ENCODE measurements at places on chromosomes 5 and 9.

DNA sequence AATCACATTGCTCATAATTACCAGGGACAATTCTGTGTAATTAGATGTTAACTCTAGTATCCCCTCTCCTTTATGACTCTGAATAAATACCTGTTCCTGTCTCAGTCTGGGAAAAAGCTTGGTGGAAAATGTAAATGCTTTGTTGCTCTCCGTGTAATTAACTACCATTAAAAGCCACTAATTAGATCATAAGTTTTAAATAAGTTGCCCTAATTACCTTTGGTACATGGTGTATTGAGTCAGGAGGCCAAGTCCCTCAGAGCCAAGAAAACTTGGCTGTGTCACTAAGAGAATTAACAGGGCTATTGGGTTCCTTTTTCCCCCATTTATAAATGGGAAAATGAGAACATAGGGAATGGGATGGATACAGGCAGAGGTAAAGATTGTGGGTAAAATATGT is 617.6 kb downstream of the TLR4 start:
- no peaks in the 10 kb centered on the region for H3K27me3 ChIP-seq
- no peak for DNase-seq
- H3K27ac ChIP-seq, result no peak overlapping the region
- no peak overlapping the region for H3K4me3 ChIP-seq

DNA sequence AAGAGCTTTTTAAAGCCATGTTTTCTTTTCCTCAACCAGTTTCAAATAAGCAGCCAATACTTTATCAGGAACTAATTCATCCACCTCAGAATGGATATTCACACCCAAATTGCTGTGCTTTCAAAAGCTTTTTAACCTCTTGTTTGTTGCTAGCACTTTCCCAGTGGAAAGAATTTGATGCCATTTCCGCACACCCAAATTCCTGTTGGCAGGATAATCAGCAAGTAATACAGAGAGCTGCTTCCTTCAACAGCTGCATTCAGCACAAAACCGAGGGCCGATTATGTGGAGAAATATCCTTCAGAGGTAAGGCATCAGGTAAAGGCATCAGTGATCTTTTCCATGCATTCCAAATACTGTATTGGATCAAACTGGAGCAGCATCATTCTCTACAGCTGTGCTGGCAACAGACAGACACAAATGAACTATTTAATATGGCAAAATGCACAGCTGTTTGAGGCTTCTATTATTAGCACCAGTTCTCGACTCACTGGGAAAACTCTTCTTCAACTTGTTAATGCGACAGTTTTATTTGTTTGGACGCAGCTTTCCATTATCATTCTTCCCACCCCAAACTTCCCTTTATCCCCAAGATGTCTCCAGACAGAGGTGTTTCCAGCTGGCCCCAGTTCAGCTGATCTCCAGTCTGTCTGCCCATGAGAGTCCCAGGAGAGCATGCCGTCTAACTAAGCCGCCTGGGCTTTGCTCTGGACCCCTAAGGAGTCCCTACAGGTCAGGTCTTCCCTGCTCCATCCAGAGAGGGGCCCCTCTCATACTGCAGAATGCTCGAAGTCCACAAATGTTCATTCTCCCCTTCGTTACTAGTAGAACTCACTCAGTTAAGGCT is 22.2 kb upstream of the MGAT1 start:
- no peak overlapping the region for H3K27ac ChIP-seq
- no peak overlapping the region for H3K4me3 ChIP-seq
- H3K4me1 ChIP-seq, result peaks cover 18% of the 10 kb centered on the region
- no peaks in the 10 kb centered on the region for H3K27me3 ChIP-seq
- DNase-seq, result no peak

DNA sequence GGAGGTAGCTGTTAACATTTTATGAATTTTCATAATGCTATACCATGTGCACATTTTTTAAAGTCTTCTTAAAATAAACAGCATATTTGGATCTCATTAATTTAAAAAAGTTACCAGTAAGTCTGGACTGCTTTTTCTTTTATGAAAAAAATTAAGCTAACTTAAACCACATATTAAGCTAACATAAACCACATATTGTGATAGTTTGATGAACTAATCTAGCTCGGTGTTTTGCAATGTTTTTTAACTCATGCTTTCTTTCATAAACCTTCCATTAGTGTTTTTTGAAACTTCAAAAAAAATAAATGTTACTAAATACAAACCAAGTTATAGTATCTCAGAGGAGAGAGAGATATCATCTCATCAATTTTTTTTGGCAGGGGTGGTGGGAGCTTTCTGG is 26.5 kb downstream of the POLK start:
- H3K27ac ChIP-seq, result no peak overlapping the region
- no peaks in the 10 kb centered on the region for H3K4me1 ChIP-seq
- no peak for DNase-seq
- H3K36me3 ChIP-seq, result peaks cover 38% of the 10 kb centered on the region
- H3K27me3 ChIP-seq, result no peaks in the 10 kb centered on the region

GRCh38 chr9:108759835-108760234 is 96.0 kb downstream of the ACTL7B start:
- no peak overlapping the region for H3K27ac ChIP-seq
- no peaks in the 10 kb centered on the region for H3K4me1 ChIP-seq
- peaks cover 2% of the 10 kb centered on the region for H3K27me3 ChIP-seq
- no peak for DNase-seq

All from activated CD8-positive, alpha-beta memory T cell treated with anti-CD3 and anti-CD28 coated beads, Interleukin-2, amount 10 ng/mL, durations not matched to agents 7 days and 5 days (primary cell).